CD4-positive, alpha-beta T cell (primary cell): ENCODE measurements at places on chromosomes 11 and 22. TPM values are rescaled to one million over a fixed set of nuclear protein-coding genes. Genes with fewer than 3 reads are reported as not detected.
A peak's percentile ranks its signal among the peaks of the same experiment; 100 is the strongest.

DNA sequence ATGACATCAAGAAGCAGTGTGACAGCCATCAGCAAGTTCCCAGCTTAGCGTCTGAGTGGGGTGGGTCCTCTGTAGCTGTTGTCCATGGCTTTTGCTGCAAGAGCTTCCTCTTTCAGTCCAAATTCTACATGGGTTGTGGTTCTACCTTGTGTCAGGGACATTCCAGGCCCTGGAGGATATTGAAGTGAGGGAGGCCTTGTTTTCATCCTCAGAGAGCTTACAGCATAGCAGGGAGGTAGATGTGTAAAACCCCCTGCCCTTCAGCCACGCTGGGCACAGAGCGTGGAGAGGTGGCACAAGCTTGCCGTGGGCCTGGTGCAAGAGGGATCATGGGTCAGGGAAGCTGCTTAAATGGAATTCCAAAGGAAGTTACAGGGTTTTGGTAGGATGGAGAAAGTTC lies 93.9 kb downstream of the GRIK4 start:
- no peak for DNase-seq
- no peak overlapping the region for H3K4me3 ChIP-seq
- H3K4me1 ChIP-seq, result no peaks in the 10 kb centered on the region
- H3K27me3 ChIP-seq, result no peaks in the 10 kb centered on the region
- no peaks in the 10 kb centered on the region for H3K36me3 ChIP-seq

IFITM10 gene
- 1.7 TPM for total RNA-seq

DNA sequence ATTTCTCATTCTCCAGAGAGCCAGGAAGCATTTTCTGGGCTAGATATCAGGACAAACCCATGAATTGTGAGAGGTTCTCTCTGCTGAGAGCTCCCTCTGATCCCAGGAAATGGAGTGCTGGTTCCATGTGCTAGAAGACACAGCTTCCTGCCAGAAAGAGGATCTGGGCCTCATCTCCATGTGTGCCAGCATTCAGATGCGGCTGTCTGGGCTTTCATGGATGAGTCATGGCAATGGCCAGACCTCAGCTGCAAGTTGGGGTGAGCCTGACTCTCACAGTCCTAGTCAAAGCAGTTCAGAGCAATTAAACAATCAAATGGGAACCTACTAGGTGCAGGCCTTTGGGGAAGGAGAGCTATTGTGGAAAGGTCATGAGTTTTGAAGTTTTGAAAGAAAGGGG lies 82.3 kb upstream of the EED start:
- H3K27me3 ChIP-seq, result no peaks in the 10 kb centered on the region
- DNase-seq, result peak; percentile 59
- H3K36me3 ChIP-seq, result no peaks in the 10 kb centered on the region
- H3K4me1 ChIP-seq, result no peaks in the 10 kb centered on the region
- no peak overlapping the region for H3K4me3 ChIP-seq

EFCAB6 gene
- 0.17 TPM for total RNA-seq

GRCh38 chr22:19984201-19984753 lies 32.3 kb downstream of the ARVCF start:
- peaks cover 15% of the 10 kb centered on the region for H3K4me1 ChIP-seq
- DNase-seq, result no peak
- H3K4me3 ChIP-seq, result no peak overlapping the region
- peaks cover 2% of the 10 kb centered on the region for H3K27me3 ChIP-seq
- no peak overlapping the region for H3K27ac ChIP-seq

DNA sequence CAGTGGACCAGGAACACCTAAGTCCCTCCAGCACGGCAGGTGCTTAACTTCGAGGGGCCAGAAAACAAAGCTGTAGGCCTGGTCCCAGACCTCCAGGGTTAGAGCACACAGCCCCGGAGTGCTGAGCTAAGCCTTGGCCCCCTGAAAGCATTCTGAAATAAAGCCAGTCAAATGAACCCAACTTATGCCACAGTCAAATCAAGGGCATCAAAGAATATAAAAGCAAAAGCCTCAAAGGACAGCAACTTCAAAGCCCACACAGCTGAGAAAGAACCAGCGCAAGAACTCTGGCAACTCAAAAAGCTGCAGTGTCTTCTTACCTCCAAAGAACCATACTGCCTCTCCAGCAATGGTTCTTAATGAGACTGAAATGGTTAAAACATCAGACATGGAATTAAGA lies 39.1 kb downstream of the TMEM123 start:
- DNase-seq, result peak; percentile 61
- no peaks in the 10 kb centered on the region for H3K27me3 ChIP-seq
- peak overlapping the region; percentile 22 for H3K4me3 ChIP-seq
- H3K27ac ChIP-seq, result no peak overlapping the region
- peaks cover 30% of the 10 kb centered on the region for H3K36me3 ChIP-seq

- H3K4me1 ChIP-seq, result no peaks in the 10 kb centered on the region
- H3K36me3 ChIP-seq, result no peaks in the 10 kb centered on the region
- DNase-seq, result no peak
- no peak overlapping the region for H3K27ac ChIP-seq
- no peaks in the 10 kb centered on the region for H3K27me3 ChIP-seq
- no peak overlapping the region for H3K4me3 ChIP-seq
Observed at GRCh38 chr22:17492247-17492646, 71.1 kb upstream of the SLC25A18 start.

DNA sequence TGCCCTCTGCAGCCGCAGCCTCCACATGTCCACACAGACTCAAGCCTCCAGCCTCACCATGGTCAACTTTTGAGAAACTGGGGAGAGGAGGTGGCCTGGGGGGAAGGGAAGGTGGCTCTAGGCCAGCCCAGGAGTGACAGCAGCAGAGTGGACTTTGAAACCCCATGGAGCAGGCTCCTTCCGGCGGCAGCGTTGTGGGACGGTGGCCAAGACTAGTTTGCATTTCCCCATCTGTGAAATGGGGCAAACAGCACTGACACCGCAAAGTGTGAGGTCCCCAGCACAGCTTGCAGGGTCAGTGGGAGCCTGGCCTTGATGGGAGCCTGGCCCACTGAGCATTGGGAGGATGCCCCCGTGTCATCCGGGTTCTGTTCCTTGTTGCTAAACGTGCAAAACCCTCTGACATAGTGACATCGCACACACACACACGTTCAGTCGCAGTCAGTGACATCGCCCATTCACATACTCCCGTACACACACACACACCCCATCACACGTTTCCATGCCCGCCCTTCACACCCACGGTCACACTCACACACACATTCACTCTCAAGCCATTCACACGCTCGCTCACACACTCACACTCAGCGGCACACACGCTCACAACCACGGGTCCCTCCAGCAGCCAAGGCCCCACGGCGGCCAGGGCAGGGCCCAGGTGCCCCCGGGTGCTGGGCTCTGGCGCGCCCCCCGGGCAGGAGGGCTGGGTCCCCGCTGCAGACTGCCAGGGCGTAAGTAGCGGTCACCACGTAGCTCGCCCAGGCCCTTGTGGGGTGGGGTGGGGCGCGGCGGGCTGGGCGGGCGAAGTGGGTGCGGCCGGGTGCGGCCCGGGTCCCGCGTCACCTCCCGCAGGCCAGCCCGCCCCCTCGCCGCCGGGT lies 585 bp downstream of the CYB5R3 start:
- peak; percentile 63 for DNase-seq
- H3K36me3 ChIP-seq, result peaks cover 3% of the 10 kb centered on the region
- no peaks in the 10 kb centered on the region for H3K27me3 ChIP-seq
- H3K27ac ChIP-seq, result peak overlapping the region; percentile 36
- peaks cover 56% of the 10 kb centered on the region for H3K4me1 ChIP-seq

DNA sequence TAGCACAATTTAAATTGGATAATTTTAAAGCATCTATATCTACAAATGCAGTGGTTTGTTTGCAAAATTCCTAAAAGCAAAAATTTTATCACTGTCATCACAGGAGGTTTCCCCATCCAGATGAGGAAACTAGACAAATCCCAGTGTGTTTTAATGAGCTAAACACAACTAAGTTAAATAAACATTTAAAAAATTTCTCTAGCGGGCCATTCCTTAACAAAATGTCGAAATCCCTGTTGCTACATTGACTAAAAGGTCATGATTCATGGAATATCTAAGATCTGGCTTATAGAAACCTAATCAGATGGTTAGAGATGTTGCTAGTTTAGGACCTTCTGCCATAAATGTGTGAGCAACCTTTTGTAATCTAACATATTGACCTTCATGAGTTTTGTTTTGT lies 107.3 kb upstream of the BDNF start:
- no peak overlapping the region for H3K4me3 ChIP-seq
- no peaks in the 10 kb centered on the region for H3K36me3 ChIP-seq
- H3K4me1 ChIP-seq, result no peaks in the 10 kb centered on the region

DNA sequence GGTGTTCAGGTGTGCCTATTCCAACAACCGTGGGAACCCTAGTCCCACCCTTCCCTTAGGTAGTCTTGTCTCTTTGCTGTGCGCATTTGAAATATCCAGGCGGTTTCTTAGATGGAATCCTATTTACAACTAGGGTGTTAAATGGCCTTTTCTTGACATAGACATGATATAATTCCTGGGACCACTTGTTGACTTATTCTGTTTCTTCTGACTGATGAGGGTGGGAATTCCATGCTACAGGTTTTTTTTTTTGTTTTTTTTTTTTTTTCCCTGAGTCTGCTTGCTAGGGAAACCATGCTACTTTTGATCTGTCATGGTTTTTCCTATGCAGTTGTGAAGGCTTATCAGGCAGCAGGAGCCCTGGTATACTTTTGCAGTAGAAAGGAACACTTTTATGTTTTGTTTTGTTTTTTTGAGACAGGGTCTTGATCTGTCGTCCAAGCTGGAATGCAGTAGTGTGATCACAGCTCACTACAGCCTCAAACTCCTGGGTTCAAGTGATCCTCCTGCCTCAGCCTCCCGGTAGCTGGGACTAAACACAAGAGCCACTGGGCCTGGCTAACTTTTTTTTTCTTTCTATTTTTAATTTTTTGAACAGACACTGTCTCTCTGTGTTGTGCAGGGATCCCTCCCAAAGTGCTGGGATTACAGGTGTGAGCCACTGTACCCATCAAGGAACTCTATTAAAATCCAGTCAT lies 1.5 kb downstream of the STIM1 start:
- no peaks in the 10 kb centered on the region for H3K27me3 ChIP-seq
- H3K4me1 ChIP-seq, result peaks cover 75% of the 10 kb centered on the region
- no peak for DNase-seq
- no peaks in the 10 kb centered on the region for H3K36me3 ChIP-seq
- peak overlapping the region; percentile 95 for H3K4me3 ChIP-seq

- no peaks in the 10 kb centered on the region for H3K27me3 ChIP-seq
- peaks cover 23% of the 10 kb centered on the region for H3K4me1 ChIP-seq
- DNase-seq, result no peak
Observed at GRCh38 chr11:126355926-126356897, 726 bp downstream of the ST3GAL4 start.

GAL3ST1 gene
- total RNA-seq, result not detected

TRIM5 gene
- 5.9 TPM for total RNA-seq

DNA sequence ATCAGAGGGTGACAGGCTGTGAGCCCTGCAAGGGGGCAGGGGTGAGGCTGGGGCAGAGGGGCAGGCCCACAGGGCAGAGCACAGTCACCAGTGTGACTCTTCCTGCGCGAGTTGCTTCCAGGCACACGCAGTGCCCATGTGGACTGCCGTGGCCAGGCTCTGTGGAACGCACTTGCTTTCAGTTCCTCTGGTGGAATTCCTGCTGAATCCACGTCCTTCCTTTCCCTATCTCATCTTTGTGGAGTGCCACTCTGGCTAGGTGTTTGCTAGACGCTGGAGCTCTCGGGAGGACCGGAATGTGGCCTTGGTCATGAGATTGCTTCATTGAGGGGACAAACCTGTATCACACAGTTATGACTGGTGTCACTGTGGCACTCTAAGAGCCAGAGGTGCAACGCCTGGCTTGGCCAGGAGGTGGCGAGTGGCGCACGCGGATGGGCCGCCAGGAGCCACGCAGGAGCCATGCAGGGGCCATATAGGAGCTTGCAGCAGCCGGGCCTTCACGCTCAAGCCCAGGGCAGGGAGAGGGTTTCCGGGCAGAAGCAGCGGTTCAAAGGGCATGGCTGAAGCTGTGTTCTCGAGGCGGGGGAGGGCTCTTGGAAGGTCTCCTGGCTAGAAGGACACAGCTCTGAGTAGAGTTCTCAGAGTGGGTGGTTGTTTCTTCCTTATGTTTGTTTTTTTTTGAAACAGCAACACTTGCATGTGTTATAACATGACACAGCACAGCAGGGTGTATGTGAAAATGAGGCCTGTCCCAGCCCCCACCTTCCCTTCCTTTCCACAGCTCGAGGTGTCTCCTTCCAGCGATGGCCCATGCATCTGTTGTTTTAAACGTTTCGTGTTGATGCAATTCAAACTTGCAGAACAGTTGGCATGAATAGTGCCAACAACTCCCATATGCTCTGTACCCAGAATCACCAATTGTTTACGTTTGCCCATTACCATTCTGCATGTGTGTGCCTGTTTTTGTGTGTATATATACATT lies 36.2 kb downstream of the TBC1D22A start:
- no peak overlapping the region for H3K4me3 ChIP-seq
- no peaks in the 10 kb centered on the region for H3K27me3 ChIP-seq
- DNase-seq, result peak; percentile 80
- H3K27ac ChIP-seq, result no peak overlapping the region

DNA sequence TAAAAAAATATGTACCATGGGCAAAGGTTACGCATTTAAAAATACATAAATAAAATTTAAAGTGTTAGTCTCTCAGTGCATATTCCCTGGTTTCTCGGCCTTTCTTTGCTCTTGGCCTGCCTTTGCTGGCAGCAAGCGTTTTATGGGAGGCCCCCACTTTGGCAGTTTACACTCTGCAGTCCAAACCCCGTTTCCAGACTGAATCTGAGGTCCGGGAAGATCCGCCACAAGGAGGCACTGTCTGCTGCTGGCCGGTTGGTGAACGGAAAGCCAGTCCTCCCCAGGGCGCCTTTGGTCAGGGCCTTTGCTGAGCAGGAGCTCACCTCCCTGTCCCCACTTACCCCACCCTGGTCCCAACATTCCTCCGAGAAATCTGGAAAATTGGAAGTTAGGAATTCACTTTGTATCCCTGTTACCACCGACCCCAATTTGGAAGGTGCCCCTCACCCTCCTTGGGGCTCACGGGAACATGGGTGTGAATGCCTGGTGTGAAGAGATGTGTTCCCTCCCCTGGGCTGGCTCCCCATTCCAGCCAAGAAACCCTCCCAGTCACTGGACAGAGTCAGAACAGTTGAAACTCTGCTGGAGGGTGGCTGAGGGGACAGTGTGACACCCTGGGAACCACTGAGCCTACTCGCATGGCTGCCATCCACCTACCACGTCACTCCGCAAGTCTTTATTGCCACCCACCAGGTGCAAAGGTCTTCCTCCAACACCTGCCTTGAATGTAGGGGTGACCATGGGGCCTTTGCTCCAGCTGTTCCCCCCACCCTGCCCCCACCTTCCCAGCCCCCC lies 9.4 kb upstream of the SF1 start:
- no peak overlapping the region for H3K4me3 ChIP-seq
- peaks cover 13% of the 10 kb centered on the region for H3K4me1 ChIP-seq
- DNase-seq, result peak; percentile 57
- no peaks in the 10 kb centered on the region for H3K27me3 ChIP-seq

DNA sequence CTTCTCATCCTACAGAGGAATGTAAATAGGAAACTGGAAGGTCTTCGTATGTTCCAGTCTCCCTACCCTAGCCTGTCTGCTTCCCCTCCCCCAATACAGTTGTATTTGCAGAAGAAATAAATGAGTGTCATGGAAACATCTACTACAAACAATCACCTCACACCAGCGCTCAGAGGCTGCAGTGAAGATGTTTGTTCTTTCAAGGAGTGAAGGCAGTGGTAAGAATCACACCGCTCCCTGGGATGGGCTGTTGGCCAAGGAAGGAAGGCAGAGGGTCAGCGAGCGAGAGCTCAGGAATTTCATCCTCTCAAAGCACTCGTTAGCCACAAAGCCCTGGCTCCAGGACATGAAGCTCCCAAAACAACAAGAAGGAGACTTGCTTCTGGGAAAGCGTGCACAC lies 1.1 kb upstream of the IGSF9B start:
- no peak for DNase-seq
- no peaks in the 10 kb centered on the region for H3K36me3 ChIP-seq
- peaks cover 37% of the 10 kb centered on the region for H3K4me1 ChIP-seq
- no peak overlapping the region for H3K4me3 ChIP-seq
